Kidney (tissue), 22 donors: ENCODE measurements at places on chromosomes 4 and X. TPM values are rescaled to one million over a fixed set of nuclear protein-coding genes. Genes with fewer than 3 reads are reported as not detected.

DNA sequence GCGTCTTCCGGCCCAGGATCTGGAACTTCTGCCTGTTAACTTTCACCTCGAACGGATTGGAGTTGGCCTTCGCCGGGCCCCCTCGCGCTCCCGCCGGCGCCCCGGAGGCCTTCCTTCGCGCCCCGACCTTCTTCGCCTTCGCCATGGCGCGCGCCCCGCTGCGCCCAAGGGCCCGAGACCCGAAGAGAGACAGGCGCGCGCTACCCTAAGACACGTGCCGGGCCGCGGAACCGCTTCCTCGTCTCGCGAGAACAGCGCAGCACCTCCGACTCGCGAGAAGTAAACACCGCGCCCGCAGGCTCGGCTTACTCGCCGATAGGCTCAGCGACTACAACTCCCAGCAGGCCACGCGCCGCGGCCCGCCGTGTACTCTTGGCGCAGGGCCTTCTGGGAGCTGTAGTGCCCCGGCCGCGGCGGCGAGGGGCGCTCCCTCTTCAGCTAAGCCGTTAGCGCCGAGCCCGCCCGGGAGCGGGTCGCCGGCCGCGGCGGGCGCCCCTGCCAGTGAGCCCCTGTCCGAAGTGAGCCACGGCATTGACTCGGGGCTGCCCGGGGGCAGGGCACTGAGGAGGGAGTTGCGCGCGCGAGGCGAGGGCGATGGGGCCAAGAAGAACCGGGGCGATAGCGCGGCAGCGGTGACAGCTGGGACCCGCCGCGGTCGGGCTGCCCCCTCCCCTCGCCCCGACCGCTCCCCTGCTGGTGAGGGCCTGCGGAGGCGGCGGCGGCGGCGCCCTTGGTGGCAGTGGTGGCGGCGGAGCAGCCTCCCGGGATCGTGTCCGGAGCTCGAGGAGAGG, at the start of the genes GRK4 and NOP14:
Gene GRK4, plus strand, starts transcription at position 397 of the 791 bp plus-strand sequence. CDS start 500 bp downstream, outside the sequence.
Gene NOP14, minus strand, starts transcription at position 232 of the 791 bp plus-strand sequence. Its CDS starts 87 bp downstream, at position 145.
- H3K27me3 ChIP-seq = no peaks in the 10 kb centered on the region
- no peaks in the 10 kb centered on the region for H3K36me3 ChIP-seq
- no peaks in the 10 kb centered on the region for H3K4me1 ChIP-seq
- H3K4me3 ChIP-seq = peak within 1 kb of the TSS; percentile 78
- DNase-seq = peak; percentile 99

DNA sequence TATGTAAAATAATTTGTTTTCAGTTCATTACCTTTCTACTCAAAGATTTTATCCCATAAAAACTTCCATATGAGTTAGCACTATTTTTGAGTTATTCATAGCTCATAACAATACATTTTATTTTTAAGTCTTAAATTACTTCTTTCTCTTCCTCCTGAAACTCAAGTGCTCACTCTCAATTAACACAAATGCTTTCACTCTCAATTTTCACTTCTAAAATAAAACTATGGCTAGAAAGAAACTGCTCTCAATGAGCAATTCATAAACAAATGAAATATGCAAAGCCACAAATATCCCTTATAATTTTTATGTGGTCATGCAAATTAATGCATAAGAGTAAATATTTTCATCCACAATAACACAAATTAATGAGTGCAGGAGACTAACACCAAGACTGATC, 38.8 kb downstream of the MAML3 start:
- H3K27ac ChIP-seq = no peak overlapping the region
- H3K4me3 ChIP-seq = no peak overlapping the region
- H3K36me3 ChIP-seq = no peaks in the 10 kb centered on the region
- no peaks in the 10 kb centered on the region for H3K27me3 ChIP-seq
- H3K4me1 ChIP-seq = no peaks in the 10 kb centered on the region
- no peak for DNase-seq

SUPT20HL2 gene
- total RNA-seq = not detected

- H3K4me1 ChIP-seq = no peaks in the 10 kb centered on the region
- DNase-seq = no peak
- no peaks in the 10 kb centered on the region for H3K27me3 ChIP-seq
- no peak overlapping the region for H3K27ac ChIP-seq
- no peaks in the 10 kb centered on the region for H3K36me3 ChIP-seq
Measured at GRCh38 chr4:173666-174314, 49.5 kb downstream of the ZNF718 start.

DNA sequence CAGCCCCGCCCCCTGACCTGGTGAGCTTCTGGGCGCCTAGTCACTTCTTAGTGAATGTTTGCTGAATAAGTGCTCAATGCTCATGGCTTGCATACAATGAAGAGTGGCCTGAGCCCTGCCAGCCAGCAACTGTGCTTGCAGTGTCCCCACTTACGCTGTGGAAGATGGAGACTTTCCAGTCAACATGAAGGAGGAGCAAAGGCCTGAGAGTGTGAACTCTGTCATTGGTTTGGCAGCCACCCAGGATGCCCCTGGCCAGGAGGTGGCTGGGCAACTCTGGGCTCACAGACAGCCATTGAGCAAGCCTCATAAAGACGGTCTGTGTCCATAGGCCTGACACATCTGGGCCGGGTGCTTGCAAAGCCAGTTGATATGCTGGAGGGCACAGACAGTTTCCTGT, 72.1 kb upstream of the MAMLD1 start:
- no peak overlapping the region for H3K27ac ChIP-seq
- no peak for DNase-seq

GRCh38 chr4:147790412-147790811, 58.5 kb downstream of the ARHGAP10 start:
- no peaks in the 10 kb centered on the region for H3K36me3 ChIP-seq
- H3K27me3 ChIP-seq = no peaks in the 10 kb centered on the region
- peaks cover 5% of the 10 kb centered on the region for H3K4me1 ChIP-seq
- DNase-seq = no peak

- DNase-seq = peak; percentile 83
- peak within 1 kb of the TSS; percentile 98 for H3K27ac ChIP-seq
- H3K36me3 ChIP-seq = peaks cover 5% of the 10 kb centered on the region
- H3K27me3 ChIP-seq = peaks cover 11% of the 10 kb centered on the region
Measured at GRCh38 chrX:47232803-47233332, at the start of gene USP11. Gene USP11, plus strand, starts transcription at chrX:47233009. Its CDS starts 35 bp downstream, at chrX:47233044.

DNA sequence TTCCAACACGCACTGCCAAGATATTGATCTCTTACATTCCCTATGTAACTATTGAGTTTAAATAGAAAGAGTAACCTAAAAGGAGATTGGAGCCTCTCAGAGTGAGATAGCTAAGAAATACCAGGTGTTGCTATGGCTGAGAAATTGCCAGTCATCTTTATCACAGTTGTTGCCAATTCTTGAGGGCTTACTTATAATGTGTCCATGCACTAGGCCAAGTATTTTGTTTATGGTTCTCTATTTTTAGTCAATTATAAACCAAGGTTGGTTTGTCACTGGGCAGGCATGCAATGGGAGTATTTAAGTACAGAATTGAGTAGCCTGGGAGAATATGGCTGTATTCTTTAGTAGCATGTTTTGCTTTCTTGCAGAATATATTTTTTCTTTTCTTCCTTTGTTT, 201.6 kb downstream of the TEX13A start:
- no peaks in the 10 kb centered on the region for H3K36me3 ChIP-seq
- no peak overlapping the region for H3K27ac ChIP-seq
- no peak for DNase-seq
